ENCODE measurements at places on chromosomes 1 and 21. TPM values are rescaled to one million over a fixed set of nuclear protein-coding genes. Genes with fewer than 3 reads are reported as not detected.

Gene TESK2
- 2.0 TPM for total RNA-seq

Gene TIMM17A
- 18.7 TPM for total RNA-seq

Gene PTPRF
- 172 TPM for total RNA-seq

Gene ERG
- 42.8 TPM for total RNA-seq

Gene DNAI4
- total RNA-seq, result 54.2 TPM

- no peak overlapping the region for H3K27ac ChIP-seq
- no peak overlapping the region for H3K4me3 ChIP-seq
- no peaks in the 10 kb centered on the region for H3K36me3 ChIP-seq
- H3K4me1 ChIP-seq, result no peaks in the 10 kb centered on the region
- H3K27me3 ChIP-seq, result no peaks in the 10 kb centered on the region
- no peak for DNase-seq
Measured at GRCh38 chr1:54994355-54994990, 4.3 kb upstream of the BSND start.

- H3K36me3 ChIP-seq, result no peaks in the 10 kb centered on the region
- H3K4me3 ChIP-seq, result no peak overlapping the region
Measured at GRCh38 chr1:47753808-47754207, 243.4 kb downstream of the TRABD2B start.

DNA sequence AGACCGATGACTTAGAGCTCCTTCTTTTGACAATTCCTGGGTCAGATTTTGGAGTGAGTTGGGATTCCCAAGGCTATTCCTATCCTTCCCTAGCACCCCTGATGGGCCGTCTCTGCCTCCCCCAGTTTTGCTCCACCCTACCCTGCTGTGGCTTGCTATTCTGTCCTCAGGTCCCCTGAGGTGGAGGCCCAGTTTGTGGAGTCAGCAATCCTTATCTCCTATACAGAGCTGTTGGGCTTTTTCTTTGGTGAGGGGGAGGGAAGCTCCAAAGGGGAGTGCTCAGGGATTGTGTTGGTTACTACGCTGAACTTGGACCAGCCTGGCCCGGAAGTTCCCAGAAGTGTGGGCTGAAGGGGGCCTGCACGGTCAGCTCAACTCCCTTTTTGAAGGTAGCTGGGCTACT is 7.6 kb downstream of the SESN2 start:
- H3K27ac ChIP-seq, result no peak overlapping the region
- no peaks in the 10 kb centered on the region for H3K36me3 ChIP-seq
- no peaks in the 10 kb centered on the region for H3K27me3 ChIP-seq
- H3K4me1 ChIP-seq, result no peaks in the 10 kb centered on the region
- no peak for DNase-seq
- H3K4me3 ChIP-seq, result no peak overlapping the region

DNA sequence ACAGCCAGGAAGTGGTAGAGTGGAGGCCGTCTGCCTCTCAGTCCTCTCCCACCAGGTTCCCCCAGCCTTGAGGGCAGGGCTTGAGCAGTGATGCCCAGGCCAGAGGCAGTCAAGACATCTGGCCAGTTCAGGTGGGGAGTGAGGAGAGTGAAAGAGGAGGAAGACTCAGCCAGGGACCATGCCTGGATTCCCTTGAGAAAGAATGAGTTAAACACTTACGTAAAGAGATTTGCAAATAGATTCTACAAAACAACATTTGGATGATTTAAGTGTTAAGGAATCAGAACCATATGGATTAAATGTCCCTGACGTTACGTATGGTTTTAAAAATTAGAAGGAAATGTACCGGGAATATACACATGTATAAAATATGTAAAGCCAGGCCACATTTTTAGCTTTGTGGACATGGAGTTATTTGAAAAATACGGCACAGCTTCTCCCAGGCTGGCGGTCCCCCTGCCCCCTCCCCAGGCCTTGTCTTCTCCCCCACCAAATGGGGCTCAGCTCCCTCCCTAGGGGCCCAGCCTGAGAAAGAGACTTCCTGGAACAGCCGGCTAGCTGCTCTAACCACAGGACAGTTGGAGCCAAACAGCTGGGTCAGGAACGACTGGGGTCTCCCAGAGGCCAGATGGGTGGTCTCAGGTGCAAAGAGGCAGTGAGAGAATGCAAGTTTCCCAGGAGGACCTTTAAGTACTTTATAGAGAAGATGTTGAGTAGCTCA is 188.3 kb upstream of the EDN2 start:
- no peak overlapping the region for H3K4me3 ChIP-seq
- no peak overlapping the region for H3K27ac ChIP-seq
- DNase-seq, result no peak
- H3K27me3 ChIP-seq, result no peaks in the 10 kb centered on the region

GRCh38 chr1:20399196-20399595 is 86.8 kb downstream of the CAMK2N1 start:
- no peaks in the 10 kb centered on the region for H3K36me3 ChIP-seq
- H3K27me3 ChIP-seq, result no peaks in the 10 kb centered on the region
- H3K4me3 ChIP-seq, result no peak overlapping the region
- no peak overlapping the region for H3K27ac ChIP-seq

GRCh38 chr1:222240536-222241181 is 307.2 kb downstream of the HHIPL2 start:
- H3K36me3 ChIP-seq, result no peaks in the 10 kb centered on the region
- no peak for DNase-seq
- no peak overlapping the region for H3K4me3 ChIP-seq
- H3K4me1 ChIP-seq, result no peaks in the 10 kb centered on the region
- H3K27ac ChIP-seq, result no peak overlapping the region

DNA sequence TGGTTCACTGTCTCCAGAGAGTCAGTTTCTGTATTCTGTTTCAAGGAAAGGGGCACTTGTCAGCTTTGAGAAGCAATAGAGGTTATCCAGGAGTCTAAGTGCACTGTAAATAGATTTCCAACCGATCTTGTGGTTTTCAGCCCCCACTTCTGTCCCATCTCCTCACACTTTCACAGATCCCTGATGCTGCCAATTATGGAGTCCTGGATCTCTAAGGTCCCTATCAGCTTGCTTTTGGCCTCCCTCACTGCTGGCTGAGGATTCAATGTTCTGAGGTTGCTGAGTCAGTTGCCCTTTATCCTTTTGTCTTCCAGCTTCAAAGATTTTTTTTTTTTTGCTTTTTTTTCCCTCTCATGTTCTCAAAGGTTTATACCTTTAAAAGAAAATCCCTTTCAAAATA is 98.4 kb downstream of the DIRAS3 start:
- no peak for DNase-seq
- peaks cover 6% of the 10 kb centered on the region for H3K4me1 ChIP-seq
- no peak overlapping the region for H3K4me3 ChIP-seq
- no peak overlapping the region for H3K27ac ChIP-seq

DNA sequence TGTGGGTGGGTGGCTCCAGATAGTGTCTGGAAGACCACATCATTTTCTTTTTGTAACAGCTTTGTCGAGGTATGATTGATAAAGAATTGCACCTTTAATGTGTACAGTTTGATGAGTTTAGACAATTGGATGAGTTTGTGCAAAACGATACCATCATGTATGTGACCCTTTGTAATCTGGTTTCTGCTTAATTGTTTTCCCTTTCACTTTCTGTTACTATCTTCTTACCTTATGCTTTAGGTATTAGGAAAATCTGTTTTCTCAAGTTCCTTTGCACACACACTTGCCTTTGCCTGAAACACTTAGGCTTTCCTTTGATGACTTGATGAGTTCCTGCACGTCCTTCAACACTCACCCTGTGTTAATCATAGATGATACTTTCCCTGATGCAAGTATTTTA is 6.8 kb downstream of the OR10Z1 start:
- no peaks in the 10 kb centered on the region for H3K27me3 ChIP-seq
- no peak for DNase-seq
- H3K27ac ChIP-seq, result no peak overlapping the region

DNA sequence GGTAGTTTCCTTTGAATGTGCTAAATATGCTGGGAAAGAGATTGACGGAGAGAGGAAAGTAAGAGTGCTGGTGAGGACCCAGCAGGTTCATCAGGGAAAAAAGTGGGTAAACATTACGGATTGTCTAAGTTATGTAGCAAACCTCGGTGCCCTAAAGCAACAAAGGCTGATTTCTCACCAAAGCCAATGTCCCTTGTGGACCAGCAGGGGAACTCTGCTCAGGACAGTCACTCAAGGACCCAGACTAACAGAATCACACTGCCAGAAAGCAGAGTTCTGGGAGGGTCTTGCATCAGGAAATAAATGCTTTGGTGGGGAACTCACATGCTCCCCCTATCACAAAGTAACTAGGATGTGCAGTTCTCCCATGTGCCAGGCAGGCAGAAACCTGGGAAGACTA is 1.7 kb upstream of the IKBKE start:
- H3K4me3 ChIP-seq, result no peak overlapping the region
- no peak for DNase-seq
- no peaks in the 10 kb centered on the region for H3K36me3 ChIP-seq
- no peaks in the 10 kb centered on the region for H3K27me3 ChIP-seq
- H3K27ac ChIP-seq, result no peak overlapping the region

GRCh38 chr1:213491468-213491867 is 440.4 kb downstream of the RPS6KC1 start:
- H3K27me3 ChIP-seq, result no peaks in the 10 kb centered on the region
- H3K27ac ChIP-seq, result no peak overlapping the region
- no peaks in the 10 kb centered on the region for H3K36me3 ChIP-seq
- DNase-seq, result no peak
- H3K4me3 ChIP-seq, result no peak overlapping the region
- H3K4me1 ChIP-seq, result no peaks in the 10 kb centered on the region

All from uterus (tissue), 4 donors.